Lung (tissue), 17 donors: ENCODE measurements at places on chromosomes 13 and 19.

- peak; percentile 8 for DNase-seq
These were observed 18.5 kb downstream of the MAN2B1 start for GRCh38 chr19:12648088-12648487.

GRCh38 chr19:35671818-35672217, 5.5 kb downstream of the UPK1A start:
- DNase-seq = no peak

DNA sequence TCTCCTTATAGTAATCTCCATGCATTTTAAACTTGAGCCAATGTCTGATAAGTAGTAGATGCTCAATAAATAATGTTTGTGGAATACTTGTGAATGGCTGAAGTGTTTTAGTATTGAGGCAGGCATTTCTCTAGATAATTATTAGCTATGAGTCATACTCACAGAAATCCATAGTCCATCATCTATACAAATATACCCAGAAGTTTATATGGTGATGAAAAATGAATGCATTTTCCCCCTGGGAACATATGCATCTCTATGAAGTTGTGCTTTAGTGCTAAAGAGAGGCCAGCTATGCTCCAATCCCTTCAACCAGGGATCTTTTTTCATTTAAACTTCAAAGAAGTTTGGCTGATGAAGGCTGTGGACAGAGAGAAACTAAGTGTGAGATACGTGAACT, 17.2 kb downstream of the MBNL2 start:
- DNase-seq = peak; percentile 28

- DNase-seq = no peak
These were observed 3.5 kb downstream of the FZR1 start for GRCh38 chr19:3509566-3509989.

DNA sequence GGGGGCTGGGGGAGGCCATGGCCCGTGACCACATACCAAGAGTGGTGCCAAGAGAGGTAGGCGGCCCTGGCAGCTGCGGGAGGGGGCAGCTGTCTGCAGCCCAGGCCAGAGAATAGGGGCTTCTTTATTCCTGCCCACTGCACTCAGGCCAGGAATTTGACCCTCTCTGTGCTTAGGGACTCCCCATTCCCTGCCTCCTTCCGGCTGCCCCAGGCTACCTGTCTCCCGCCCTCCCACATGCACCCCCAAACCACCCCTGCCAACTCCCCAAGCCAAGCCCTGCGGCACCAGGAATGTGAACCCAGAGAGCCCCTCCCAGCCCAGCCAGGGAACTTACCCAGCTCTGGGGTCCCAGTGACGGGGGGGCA, 687 bp downstream of the PLEKHA4 start:
- peak; percentile 33 for DNase-seq

DNA sequence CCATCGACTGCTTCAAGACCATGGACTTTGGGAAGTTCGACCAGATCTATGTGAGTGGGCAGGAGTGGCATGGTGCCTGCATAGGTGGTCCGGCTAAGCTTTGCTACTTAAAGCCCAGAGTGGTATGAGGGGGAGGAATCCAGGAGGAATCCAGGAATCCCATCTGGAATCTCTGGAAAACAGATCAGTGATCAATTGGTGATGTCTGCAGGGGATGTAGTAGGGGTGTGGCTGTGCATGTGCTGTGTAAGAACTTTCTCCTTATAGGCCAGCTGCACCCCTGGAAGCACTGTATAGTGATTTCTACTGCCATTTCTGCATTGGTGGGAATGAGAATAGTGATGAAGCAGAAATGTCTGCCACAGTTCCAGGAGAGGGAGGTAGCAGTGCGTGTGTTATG, 23.6 kb downstream of the PNPLA6 start:
- no peak for DNase-seq

- no peak for DNase-seq
These were observed 163.4 kb upstream of the TSC22D1 start for GRCh38 chr13:44739539-44739938.

- DNase-seq = peak; percentile 53
These were observed 10.1 kb downstream of the GRIN2D start for GRCh38 chr19:48403606-48404005.

GRCh38 chr19:13906521-13906904, 512 bp downstream of the CC2D1A start:
- no peak for DNase-seq

DNA sequence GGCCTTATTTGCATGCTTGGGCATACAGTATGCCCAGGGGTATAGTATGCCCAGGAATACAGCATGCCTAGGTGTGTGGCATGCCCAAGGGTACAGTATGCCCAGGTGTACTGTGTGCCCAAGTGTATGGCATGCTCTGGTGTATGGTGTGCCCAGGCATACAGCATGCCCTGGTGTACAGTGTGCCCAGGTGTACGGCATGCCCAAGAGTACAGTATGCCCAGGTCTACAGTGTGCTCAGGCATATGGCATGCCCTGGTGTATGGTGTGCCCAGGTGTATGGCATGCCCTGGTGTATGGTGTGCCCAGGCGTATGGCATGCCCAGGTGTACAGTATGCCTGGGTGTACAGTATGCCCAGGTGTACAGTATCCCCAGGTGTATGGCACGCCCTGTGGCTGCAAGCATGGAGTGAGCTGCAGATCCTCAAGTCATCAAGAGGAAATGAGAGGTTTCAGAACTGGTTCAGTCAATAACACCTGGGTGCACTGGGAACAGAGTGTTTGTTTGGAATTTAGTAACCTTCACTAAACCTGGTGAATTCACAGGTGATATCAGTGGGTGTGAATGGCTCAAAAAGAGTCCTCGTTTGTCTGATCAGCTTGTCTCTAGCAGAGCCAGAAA, 7.8 kb upstream of the C13orf42 start:
- DNase-seq = no peak

GRCh38 chr19:30682999-30683536, 310.9 kb downstream of the ZNF536 start:
- DNase-seq = peak; percentile 95

- DNase-seq = no peak
These were observed 2.7 kb downstream of the CLEC4G start for GRCh38 chr19:7729211-7729610.

- no peak for DNase-seq
These were observed 1000.6 kb downstream of the OLFM4 start for GRCh38 chr13:54029226-54029625.

- DNase-seq = peak; percentile 97
These were observed 38.8 kb downstream of the SHISA2 start for GRCh38 chr13:26012995-26013394.

DNA sequence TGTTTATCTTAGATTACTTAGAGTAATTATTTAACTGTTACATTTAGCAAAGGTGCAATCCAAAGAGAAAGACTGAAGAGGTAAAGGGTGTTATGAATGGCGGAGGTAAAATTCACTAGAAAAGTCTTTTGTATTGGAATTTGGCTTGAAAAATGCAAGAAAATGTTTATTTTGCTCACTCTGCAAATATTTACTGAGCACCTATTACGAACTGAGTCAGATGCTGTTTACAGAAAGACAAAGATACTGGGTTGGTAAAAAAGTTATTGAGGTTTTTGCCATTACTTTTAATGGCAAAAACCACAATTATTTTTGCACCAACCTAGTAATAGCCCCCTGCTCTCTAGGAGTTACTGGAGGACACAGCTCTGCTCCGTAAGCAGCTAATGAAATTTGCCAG, 135.2 kb downstream of the RBM26 start:
- no peak for DNase-seq

GRCh38 chr13:93227878-93228642, 1.5 kb downstream of the GPC6 start:
- peak; percentile 89 for DNase-seq

DNA sequence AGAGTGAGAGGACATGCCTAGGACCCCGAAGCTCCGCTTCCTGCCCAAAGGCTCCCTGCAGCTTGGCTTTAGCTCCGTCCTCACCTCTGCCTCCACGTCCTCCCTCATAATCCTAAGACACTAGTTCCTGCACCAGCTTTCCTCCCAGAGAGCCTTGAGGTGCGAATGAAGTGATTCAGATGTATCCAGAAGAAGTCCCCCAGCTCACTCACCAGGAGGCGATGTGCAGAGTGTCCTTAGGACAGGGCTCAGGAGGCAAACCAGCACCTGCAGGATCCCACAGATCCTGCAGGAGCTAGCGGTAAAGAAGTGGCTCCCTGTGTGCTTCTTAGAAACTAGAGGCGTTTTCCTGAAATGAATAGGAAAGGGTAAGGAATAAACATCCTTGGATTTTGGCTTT, 109.7 kb downstream of the HSPH1 start:
- no peak for DNase-seq

DNA sequence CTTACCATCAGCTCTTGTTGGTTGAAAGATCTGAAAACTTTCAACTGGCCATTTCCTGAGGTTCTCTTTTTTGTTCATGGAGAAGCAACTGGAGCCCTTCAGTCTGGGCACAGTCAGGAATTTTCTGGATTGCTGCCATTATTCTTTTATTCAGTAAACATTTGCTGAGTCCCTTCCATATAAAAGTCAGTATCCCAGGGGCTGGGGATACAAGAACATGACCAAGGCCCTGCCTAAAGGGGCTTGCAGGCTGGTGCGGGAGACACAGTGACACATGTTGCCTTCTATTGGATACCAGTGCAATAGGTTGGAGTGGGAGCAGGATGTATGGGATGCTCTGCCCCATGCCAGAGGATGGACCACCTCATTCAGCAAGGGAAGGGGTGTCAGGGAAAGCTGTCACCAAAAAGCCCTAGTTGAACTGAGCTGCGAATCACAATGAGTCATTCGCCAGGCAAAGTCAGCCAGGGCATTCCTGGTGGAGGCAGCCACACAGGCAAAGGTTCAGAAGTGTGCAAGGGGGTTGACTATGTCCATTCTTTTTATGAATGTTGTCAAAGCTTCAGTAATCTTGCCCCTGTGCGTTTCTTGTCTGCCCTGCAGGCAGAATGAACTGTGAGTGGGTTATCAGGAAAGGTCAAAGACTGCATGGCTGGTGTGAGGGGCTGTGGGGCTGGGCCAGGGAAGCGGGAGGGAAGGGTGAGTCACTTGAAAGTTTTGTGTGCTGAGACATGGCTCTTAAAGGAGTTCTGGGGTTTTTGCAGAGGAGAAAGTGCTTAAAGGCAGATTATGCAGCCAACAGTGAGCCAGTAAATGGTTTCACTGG, 395.9 kb downstream of the KCNRG start:
- no peak for DNase-seq

DNA sequence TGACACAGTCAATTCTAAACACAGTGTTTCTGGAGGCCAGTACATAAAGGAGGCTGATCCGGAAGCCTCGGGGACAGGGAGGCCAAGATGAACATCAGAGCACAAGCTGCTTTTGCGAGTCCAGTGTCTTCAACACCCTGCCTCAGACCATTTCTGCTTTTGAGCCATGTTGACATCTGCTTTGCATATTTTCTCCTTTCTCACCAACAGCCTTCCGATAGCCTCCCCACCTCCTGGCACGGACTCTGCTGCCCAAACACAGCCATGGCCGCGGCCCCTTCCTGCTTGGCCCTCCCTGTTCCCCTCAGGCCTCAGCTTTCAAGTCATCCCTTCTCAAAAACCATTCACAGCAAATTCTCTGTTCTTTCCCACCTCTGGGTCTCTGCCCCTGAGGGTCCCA, 3.6 kb downstream of the LRRC25 start:
- no peak for DNase-seq

GRCh38 chr13:71864094-71864985, 2.7 kb downstream of the DACH1 start:
- peak; percentile 92 for DNase-seq

GRCh38 chr13:30480292-30480950, 14.7 kb upstream of the HMGB1 start:
- peak; percentile 59 for DNase-seq

- no peak for DNase-seq
These were observed 10.1 kb downstream of the CNOT3 start for GRCh38 chr19:54147676-54148075.

DNA sequence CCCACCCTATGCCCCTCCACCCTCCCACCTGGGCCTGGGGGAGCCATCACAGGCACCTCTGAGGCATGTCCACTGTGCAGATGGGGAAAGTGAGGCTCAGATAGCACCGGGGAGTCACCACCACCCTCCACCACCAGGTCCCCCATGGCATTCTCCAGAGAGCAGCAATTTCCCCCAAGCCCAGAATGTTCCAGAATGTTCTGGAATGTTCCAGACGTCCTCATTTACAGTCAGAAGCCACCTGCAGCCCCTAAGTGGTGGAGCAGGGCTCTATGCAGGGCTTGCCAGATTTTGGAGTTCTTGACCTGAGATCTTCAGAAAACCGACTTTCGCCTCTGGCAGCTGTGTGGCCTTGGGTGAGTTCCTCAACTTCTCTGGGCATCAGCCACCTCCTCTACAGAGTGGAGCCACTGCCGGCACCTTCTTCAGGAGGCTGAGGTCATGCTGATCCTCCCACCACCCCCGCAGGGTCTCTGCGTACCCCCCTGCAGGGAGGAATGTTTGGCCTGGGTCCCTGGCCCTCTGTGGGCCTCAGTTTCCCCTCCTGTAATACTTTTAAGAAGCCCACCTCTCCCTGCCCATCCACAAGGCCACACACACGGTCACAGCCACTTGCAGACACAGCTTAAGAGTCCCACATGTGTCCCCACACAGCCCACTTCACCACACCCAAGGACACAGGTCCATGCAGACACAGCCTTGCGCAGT, 6.2 kb downstream of the FUT5 start:
- DNase-seq = no peak

- DNase-seq = no peak
These were observed 2898.7 kb upstream of the PCDH20 start for GRCh38 chr13:64314331-64314730.

GRCh38 chr13:62706048-62706447, 1290.4 kb upstream of the PCDH20 start:
- DNase-seq = no peak

DNA sequence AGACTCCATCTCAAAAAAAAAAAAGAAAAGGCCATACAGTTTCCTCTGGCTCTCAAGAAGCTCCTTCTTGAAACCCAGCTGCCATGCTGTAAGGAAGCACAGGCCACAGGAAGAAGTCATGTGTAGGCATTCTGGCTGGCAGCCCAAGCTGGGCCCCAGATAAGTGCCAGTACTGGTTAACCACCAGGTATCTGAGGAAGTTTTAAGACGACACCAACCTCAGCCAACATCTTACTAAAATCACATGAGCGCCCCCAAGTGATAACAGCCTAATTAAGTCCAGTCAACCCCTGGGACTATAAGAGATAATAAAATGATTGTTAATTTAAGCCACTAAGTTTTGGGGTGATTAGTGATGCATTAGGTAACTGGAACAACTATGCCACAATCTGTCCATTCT, 27.4 kb upstream of the AKT2 start:
- DNase-seq = no peak

- DNase-seq = no peak
These were observed 602.5 kb upstream of the ARGLU1 start for GRCh38 chr13:107170270-107170931.

GRCh38 chr13:89982407-89983095, 1364.9 kb upstream of the MIR17HG start:
- peak; percentile 25 for DNase-seq

GRCh38 chr13:24161010-24161775, 673 bp downstream of the SPATA13 start:
- peak; percentile 58 for DNase-seq

GRCh38 chr13:105587786-105588185, 947.7 kb downstream of the EFNB2 start:
- DNase-seq = no peak
